ENCODE measurements at places on chromosomes 4 and X.

- DNase-seq: no peak
These were observed 79.8 kb upstream of the ADGRA3 start for GRCh38 chr4:22595684-22596083.

DNA sequence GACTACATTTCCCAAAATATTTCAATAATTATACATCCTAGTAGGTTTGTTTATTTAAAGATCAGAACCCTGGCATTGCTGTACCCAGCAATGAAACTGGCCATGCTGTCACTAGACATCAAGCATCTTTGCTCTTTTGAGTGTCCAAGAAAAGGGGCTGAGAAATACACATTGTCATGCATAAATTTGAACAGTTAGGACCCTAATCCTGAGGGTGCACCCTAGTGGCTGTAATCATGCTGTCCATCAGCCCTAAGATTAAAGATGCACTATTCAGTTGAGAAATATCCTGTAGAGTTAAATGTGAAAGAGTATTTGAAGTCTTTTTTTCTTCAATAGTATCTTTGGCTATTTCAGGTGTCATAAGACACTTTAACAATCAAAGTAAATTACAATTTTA lies 108.8 kb downstream of the NFKB1 start:
- DNase-seq: no peak

DNA sequence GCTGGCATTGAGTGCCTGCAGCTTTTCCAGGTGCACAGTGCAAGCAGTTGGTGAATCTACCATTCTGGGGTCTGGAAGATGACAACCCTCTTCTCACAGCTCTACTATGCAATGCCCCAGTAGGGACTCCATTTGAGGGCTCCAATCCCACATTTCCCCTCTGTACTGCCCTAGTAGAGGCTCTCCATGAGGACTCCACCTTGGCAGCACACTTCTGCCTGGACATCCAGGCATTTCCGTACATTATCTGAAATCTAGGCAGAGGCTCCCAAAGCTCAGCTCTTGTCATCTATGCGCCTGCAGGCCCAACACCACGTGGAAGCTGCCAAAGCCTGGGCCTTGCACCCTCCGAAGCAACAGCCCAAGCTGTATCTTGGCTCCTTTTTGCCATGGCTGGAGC lies 8.4 kb upstream of the SMAD1 start:
- DNase-seq: no peak

DNA sequence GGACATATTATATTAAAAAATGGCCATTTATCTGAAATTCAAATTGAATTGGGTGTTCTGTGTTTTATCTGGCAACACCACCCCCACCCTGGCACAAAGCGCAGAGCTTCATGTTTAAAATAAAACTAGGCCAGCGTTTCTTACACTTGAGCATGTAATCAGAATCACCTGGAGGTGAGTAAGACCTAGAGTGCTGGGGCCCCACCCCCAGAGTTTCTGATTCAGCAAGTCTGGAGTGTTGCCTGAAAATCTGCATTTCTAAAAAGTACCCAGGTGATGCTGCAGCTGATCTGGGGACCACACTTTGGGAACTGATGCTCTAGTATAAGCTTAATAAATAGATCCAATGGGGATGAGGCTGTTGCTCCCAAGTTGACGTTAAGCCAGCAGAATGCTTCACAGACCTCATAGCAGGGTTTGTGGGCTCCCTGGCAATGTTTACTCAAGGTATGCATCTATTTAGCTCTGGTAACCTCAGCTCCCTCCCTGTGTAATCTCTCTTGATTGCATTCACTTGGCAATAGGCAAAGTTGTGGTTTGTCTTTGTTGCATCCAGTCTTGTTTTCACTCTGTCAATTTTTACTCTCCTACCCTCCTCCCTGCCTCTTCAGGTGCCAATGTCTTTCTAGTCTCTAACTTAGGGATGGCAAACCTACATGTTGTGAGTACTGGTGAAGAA lies 99.8 kb upstream of the TEX13D start:
- DNase-seq: peak; percentile 26

DNA sequence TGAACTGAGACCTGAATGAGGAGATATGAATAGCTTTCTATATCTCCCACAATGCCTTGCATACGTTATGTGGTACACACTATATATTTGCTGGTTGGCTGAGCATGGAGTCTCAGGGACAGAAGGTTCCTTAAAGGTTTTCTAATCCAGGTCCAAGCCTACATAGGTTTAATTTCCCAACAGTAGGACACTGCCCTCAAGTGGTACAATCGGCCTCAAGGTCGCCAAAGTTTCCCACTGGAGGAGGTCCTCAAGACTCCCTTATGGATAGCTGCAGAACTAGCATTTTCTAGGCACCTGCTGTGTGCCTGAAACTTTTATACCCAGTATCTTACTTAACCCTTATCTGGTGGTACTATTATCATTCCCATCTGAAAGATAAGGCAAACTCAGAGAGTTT lies 21.0 kb upstream of the EFNB1 start:
- no peak for DNase-seq

GRCh38 chr4:99179626-99180025 lies 35.5 kb upstream of the ADH4 start:
- no peak for DNase-seq

DNA sequence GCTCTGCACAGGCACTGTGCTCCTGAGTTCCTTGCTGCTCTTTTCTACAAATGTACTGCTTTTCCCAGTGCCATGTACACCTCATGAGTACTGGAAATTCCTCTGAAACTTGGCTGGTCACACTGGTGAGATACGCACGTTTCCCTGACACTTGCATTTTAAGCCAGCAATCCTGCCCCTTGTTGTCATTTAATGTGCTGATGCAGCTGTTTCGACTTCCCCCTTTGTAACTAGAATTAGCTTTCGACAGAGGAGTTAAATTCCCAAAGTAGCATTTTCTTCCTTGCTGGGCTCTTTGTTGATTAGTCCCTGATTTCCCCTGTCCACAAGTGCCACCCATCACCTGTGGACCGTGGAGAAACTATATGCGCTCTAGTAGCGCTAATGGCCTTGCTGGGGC lies 77.5 kb downstream of the IQCM start:
- DNase-seq: no peak

DNA sequence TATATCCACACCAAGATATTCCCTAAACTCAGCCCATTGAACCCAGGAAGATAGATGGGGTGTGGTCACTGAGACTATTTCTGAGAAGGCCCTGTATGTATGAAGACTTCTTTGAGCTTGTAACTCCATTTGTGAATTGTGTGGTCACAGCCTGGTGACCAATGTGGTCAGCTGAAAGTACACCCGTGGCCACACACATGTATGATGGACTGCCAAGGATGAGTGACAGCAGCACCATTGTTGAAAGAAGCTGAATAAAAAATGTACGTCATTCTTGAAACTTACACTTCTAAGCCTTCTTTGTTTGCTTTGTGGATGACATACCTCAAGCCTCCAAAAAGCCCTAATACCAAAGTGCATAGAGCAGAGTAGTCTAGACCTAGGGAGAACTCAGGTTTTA lies 581.4 kb downstream of the RAB28 start:
- no peak for DNase-seq

Measured in epithelial cell of prostate (primary cell).